ENCODE measurements at places on chromosomes 7 and 10.

DNA sequence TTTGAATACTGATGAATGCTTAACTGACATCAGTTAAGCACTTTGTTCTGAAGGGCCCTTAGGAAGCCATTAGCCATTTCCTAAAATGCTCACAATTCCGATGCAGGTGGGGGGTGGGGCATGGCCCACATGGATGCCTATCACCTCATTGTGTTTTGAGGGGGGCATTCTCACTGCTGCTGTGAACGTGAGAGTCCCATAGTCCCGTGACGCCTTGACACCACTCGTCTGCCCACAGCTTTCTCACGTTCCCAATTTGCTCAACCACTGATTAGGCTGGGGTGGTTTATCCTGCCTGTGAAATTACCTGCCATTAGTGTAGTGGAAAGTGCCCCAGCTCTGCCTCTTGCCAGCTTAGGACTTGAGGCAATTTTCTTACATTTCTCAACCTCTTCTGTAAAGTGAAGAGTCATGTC is 31.9 kb downstream of the DUSP5 start:
- no peak for DNase-seq

GRCh38 chr7:74293577-74293908 is 4.3 kb downstream of the CLIP2 start:
- no peak for DNase-seq

GRCh38 chr7:35777121-35777520 is 23.7 kb upstream of the SEPTIN7 start:
- no peak for DNase-seq

DNA sequence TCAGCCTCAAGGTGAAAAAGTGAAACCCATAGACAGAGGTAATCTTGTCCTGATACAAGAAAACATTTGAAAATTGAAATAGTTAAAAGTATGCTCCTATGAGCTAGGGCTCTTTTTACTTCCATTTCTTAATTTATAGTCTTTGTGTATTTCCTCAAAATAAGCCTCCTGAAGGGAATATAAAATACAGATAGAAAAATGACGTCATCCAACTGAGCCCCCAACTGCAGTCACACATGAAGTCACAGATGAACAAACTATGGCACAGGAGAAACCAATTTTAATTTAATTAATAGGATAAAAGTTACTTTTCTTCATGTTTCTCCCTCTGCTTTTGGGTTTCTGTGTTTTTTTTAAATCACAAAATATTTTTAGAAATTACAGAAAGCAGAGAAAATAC is 280.3 kb downstream of the HTR7 start:
- DNase-seq, result no peak

GRCh38 chr10:7932301-7933036 is 114.2 kb downstream of the TAF3 start:
- no peak for DNase-seq

All from activated CD8-positive, alpha-beta memory T cell treated with anti-CD3 and anti-CD28 coated beads for 4 hours (primary cell).